Cardiac muscle cell (in vitro differentiated cells and primary cell): ENCODE measurements at places on chromosomes 5 and 9. TPM values are rescaled to one million over a fixed set of nuclear protein-coding genes. Genes with fewer than 3 reads are reported as not detected.

Gene TMOD1
- total RNA-seq: 61.4 and 75.7 TPM in 2 replicates

GRCh38 chr5:31226651-31227050, 33.2 kb downstream of the CDH6 start:
- DNase-seq: no peak
- no peak overlapping the region for H3K4me3 ChIP-seq
- H3K27ac ChIP-seq: no peak overlapping the region
- peaks cover 12% of the 10 kb centered on the region for H3K4me1 ChIP-seq
- no peaks in the 10 kb centered on the region for H3K36me3 ChIP-seq

DNA sequence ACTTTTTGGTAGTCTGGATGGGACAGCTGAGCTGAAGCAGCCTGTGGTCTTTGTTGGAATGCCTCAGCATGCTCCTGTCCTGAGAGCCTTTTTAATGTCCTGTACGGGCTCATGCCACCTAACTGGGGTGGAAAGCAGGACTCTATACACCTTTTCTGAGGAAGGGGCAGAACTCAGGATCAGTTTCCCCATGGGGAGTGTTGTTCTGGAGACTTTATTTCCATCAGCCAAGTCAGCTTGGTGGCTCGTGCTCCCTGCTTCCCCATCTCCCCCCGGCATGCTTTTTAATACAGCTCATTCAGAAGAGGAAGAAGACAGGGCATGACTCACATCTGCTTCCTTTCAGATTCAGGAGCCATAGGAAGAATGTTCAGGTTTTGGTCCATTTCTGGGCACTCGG, 5.1 kb upstream of the SEPTIN8 start:
- H3K27me3 ChIP-seq: peaks cover 54% of the 10 kb centered on the region
- no peaks in the 10 kb centered on the region for H3K36me3 ChIP-seq
- H3K27ac ChIP-seq: no peak overlapping the region
- H3K4me1 ChIP-seq: peaks cover 8% of the 10 kb centered on the region

Gene PSAT1
- 29.1 and 38.9 TPM in 2 replicates for total RNA-seq

- no peaks in the 10 kb centered on the region for H3K36me3 ChIP-seq
- no peaks in the 10 kb centered on the region for H3K27me3 ChIP-seq
- no peak overlapping the region for H3K27ac ChIP-seq
- H3K4me1 ChIP-seq: peaks cover 10% of the 10 kb centered on the region
These were observed 9.9 kb downstream of the PAPPA start for GRCh38 chr9:116163293-116164055.

Gene CTSV
- 29.0 and 33.9 TPM in 2 replicates for total RNA-seq

DNA sequence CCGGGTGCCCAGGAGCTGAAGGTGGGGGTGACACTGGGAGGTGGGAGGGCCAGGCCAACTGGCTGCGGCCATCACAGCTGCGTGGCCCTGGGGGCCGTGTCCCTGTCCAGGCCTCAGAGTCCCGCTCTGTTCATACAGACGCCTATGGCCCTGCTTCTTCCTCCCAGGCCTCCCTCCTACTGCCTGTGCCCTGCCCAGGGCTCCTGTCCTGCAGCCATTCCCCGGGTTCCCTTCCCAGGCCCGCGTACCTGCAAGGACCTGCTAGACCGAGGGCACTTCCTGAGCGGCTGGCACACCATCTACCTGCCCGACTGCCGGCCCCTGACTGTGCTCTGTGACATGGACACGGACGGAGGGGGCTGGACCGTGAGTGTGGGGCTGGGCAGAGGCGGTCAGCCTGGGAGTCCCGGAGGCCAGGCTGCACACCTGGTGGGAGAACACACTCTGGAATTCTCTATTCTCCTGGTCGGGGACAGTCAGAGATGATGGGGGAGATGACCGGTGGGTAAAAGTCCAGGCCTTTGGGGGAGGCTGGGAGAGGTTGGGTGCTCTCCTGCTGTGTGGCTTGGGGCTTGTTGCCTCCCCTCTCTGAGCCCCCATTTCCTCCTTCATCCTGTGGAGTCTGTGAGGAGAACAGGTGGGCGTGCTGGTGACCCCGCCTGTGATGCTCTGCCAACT, 4.5 kb downstream of the FCN2 start:
- no peak overlapping the region for H3K27ac ChIP-seq
- H3K4me1 ChIP-seq: no peaks in the 10 kb centered on the region
- DNase-seq: no peak
- H3K27me3 ChIP-seq: no peaks in the 10 kb centered on the region
- no peaks in the 10 kb centered on the region for H3K36me3 ChIP-seq

DNA sequence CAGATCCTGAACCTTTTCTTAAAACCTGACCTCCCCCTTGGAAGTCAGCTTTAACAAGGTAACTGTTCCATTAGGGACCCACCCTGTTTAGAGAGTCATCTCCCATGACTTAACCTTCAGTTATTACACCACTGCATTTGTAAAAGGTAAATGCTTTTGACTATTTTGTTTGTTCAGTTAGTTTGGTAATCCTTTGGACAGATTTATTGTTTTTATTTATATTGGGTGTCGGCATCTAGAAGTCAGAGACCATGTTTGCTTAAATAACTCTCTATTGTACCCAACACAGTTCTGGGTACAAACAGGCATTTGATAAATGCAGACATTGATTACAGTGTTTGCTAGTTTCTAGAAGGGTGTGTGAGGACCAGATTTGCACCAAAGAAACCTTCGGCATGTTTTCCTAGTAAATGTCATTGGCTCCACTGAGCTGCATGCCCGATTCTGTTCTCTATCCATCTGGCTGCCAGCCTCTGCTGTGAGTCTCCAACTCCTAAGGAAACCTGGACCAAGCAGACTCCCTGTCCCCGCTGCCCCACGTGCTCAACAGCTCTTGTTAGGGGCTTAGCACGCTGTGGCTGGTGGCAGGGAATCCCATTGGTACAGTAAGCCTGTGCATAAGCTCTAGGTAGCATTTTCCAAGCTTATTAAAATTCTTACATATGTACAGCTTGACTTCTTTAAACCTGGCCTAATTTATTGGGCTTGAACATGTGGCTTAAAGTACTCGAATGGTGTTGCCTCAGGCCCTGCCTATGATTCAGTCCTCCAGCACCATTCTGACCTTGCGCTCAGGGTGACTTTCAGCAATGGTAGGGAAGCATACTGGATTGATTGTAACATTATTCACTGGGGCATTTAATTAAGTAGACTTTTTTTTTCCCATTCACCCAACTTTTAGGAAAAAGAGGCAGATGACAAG, 6.6 kb downstream of the PCBD2 start:
- no peak overlapping the region for H3K4me3 ChIP-seq
- no peaks in the 10 kb centered on the region for H3K27me3 ChIP-seq
- no peak for DNase-seq
- no peak overlapping the region for H3K27ac ChIP-seq

DNA sequence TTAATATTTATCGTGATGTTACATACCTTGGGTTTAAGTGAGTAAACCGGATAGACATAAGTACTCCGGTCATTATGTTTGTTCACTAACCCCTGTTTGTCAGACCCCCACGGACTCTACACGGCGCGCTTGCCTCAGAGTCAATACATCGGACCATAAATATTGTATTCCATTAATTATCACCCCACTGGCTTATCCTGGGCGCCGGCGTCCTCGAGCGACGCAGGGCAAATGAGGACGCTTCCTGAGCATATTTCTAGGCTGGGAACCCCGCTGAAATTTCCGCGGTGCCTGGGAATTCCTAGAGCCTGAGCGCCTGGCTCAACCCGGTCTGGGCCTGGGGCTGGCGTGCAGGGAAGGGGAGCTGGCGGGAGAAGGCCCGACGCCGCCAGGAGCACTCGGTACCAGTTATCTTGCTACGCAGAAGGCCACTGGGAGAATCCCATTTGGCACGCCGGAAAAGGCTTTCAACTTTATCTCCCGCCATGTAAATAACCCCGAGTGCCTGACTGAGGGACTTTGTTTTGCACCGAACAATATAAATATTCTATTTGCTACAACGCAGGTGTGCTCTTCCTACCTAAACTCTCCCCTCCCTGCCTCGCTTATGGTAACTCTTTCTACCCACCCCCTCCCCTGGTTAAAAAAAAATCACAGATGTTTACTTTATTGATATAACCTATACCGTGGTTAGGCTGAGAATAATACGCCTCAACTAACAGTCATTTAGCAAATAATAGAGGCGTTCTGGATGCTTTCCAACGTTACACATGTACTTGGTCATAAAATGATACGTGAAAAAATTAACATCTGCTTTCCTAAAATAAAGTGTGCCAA, 19.4 kb downstream of the NR2F1 start:
- DNase-seq: no peak
- no peak overlapping the region for H3K4me3 ChIP-seq
- H3K27ac ChIP-seq: no peak overlapping the region

Gene CEP72
- total RNA-seq: 3.5 and 8.5 TPM in 2 replicates

Gene PRRC1
- 31.9 and 36.2 TPM in 2 replicates for total RNA-seq

Gene PCDHA9
- total RNA-seq: 1.6 and 2.2 TPM in 2 replicates

DNA sequence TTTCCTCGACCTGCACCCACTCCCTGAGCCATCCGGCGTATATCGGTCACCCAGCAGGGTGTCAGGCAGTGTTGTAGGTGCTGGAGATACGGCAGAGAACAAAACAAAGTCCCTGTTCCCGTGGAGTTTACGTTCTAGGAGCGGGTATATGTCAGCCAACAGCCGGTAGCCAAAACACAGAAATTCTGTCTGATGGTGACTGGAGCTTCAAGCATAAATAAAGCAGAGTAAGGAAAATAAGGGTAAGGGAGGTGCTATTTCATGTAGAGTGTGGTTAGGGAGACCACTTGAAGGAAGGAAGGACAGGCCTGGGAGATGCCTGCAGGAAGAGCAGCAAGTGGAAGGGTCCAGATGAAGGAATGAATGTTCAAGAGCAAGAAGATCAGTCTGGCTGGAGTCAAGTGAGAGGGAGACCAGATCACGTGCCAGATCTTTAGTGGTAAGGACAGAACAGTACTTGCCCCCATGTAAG, 783 bp upstream of the ZFR start:
- peak overlapping the region; percentile 91 for H3K4me3 ChIP-seq
- H3K27me3 ChIP-seq: no peaks in the 10 kb centered on the region
- peaks cover 5% of the 10 kb centered on the region for H3K36me3 ChIP-seq
- H3K27ac ChIP-seq: no peak overlapping the region
- H3K4me1 ChIP-seq: peaks cover 15% of the 10 kb centered on the region

Gene GPX3
- total RNA-seq: 46.6 and 73.7 TPM in 2 replicates

Gene ADAMTS12
- total RNA-seq: 25.6 and 48.4 TPM in 2 replicates

Gene TMED9
- total RNA-seq: 146 and 176 TPM in 2 replicates

Gene PFDN1
- 129 and 195 TPM in 2 replicates for total RNA-seq

DNA sequence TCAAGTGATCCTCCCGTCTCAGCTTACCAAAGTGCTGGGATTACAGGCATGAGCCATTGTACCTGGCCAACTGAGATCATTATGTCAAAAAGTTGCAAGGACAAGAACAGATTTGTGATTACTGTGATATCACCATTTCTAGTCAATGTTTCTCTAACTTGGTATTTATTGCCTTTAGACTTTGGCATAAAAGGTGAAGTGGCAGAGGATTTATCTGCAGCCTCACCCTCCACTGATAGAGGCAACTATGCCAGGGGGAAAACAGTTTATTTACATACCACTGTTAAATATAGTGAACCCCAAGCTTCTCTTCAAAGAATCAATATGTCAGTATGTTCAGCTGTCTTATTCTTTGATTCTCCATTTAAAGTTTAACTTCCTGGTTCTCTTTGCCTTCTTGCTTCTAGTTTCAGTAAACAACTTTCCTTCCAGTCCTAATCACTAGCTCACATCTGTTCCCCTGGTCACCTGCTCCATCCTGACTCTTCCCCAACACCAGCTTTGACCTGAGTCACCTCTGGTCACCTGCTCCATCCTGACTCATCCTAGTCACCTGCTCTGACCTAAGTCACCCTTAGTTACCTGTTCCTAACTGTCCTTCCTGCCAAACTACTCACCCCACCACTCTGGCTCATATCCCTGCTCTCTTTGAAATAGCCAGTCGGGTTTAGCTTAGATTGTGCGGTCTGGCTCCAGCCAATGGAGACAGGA, 29.9 kb downstream of the SEMA6A start:
- H3K36me3 ChIP-seq: no peaks in the 10 kb centered on the region
- H3K27ac ChIP-seq: no peak overlapping the region
- no peaks in the 10 kb centered on the region for H3K27me3 ChIP-seq
- DNase-seq: no peak

Gene PDGFRB
- 4.2 and 5.4 TPM in 2 replicates for total RNA-seq

Gene FCN2
- not detected in 2 replicates for total RNA-seq

DNA sequence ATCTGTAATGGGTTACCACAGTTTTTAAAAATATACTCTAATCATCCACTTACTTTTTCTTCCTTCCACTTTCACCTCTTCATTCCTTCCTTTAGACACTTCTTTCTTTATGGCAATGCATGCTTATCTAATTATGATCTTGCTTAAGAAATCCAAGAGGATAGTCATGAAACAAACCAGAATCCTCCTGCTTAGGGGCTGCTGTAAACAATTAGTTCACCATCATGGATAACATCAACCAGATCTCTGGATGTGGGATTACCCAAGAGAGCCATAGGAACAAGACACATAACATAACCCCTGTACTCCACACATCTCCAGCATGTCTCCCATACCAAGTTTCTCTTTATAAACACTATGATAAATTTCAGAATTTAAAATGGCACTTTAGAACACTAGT, 713.4 kb upstream of the PTPRD start:
- no peaks in the 10 kb centered on the region for H3K27me3 ChIP-seq
- H3K36me3 ChIP-seq: no peaks in the 10 kb centered on the region
- H3K27ac ChIP-seq: no peak overlapping the region
- H3K4me1 ChIP-seq: no peaks in the 10 kb centered on the region
- no peak overlapping the region for H3K4me3 ChIP-seq

Gene IFNA21
- not detected in 2 replicates for total RNA-seq

- no peaks in the 10 kb centered on the region for H3K36me3 ChIP-seq
- no peak overlapping the region for H3K4me3 ChIP-seq
- DNase-seq: no peak
- H3K27ac ChIP-seq: peak overlapping the region; percentile 63
These were observed 40.9 kb downstream of the CACNA1B start for GRCh38 chr9:137918331-137919094.

DNA sequence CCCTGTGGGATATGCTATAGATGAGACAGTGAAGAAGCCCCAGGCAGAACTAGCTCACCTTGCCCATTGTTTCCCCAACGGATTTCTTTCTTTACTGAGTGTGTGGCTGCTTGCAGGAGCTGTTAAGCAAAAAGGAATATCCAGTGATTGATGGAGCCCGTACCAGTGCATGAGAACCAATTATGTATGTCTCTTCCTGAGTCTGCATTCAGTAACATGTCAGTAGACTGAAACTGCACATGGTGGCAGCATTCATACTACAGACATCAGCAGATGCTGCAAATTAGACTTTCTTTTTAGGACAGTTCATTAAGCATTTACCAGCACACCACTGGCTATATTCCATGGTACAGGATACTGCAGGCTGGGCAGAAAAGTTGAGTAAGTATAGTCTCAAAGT, 90.3 kb upstream of the PLCXD3 start:
- no peak overlapping the region for H3K27ac ChIP-seq
- no peaks in the 10 kb centered on the region for H3K36me3 ChIP-seq
- DNase-seq: no peak
- no peaks in the 10 kb centered on the region for H3K4me1 ChIP-seq
- H3K27me3 ChIP-seq: no peaks in the 10 kb centered on the region
- no peak overlapping the region for H3K4me3 ChIP-seq

DNA sequence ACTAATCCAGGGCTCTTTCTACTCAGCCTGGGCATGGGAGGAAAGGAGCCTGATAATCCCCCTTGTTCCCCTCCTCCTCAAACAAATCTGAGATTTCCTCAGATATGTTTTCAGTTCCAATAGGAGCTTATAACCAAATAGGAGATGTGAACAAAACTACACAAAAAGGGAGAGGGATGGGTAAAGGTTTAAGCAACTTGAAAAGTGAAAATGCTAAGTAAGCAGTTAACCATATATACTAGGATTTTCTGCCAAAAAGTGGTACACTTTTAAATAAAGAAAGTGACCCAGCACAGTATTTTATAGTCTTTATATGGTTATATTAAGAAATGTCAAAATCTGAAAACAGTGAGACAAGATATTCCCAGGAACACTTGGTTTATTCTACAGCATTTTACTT, 275.7 kb downstream of the BNC2 start:
- no peak overlapping the region for H3K27ac ChIP-seq
- H3K27me3 ChIP-seq: peaks cover 13% of the 10 kb centered on the region
- H3K4me3 ChIP-seq: no peak overlapping the region
- no peaks in the 10 kb centered on the region for H3K4me1 ChIP-seq
- no peaks in the 10 kb centered on the region for H3K36me3 ChIP-seq
- no peak for DNase-seq

Gene TMC1
- not detected in 2 replicates for total RNA-seq
